Inflammatory macrophage treated with lipopolysaccharide for 4 hours (primary cell): ENCODE measurements at places on chromosomes 2 and 18.

GRCh38 chr2:100107906-100108647 is 34.3 kb downstream of the AFF3 start:
- DNase-seq = no peak

DNA sequence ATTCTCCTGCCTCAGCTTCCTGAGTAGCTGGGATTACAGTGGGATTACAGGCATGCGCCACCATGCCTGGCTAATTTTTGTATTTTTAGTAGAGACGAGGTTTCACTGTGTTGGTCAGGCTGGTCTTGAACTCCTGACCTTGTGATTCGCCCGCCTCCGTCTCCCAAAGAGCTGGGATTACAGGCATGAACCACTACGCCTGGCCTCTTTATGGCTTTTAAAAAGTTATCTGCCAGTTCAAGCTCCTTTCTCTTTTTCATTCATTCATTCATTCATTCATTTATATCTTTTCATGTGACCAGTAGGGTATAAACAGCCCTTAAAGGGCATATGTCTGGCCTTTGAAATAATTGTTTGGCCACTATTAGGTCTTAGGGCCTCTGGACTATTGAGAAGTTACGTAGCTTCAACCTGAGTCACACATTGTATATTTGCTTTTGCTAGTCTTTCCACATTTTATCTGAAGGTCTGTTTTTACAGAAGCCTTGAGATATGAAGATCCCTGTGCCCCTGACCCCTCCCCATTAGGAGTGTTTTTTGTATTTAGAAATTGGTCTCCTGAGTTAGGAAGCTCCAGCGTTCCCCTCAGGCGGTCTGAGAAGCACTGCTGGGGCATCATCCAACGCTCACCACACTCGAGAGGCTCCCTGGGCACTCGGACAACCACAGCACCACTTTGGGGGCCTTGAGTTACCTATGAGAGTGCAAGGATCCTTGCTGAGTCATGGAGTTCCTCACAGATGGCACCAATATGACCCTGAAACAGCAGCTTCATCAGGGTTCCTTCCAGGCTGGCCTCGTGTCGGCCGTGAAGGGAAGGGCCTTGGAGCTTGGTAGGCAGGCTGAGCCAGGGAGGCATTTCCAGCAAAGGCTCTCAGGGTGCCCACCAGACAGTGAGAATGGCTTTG is 21.8 kb downstream of the FZD5 start:
- DNase-seq = no peak

- no peak for DNase-seq
Measured at GRCh38 chr2:29742656-29743055, 178.7 kb downstream of the ALK start.

GRCh38 chr2:21195326-21195725 is 71.6 kb downstream of the TDRD15 start:
- DNase-seq = no peak

GRCh38 chr2:65232636-65233035 is 5.0 kb downstream of the ACTR2 start:
- peak; percentile 80 for DNase-seq

DNA sequence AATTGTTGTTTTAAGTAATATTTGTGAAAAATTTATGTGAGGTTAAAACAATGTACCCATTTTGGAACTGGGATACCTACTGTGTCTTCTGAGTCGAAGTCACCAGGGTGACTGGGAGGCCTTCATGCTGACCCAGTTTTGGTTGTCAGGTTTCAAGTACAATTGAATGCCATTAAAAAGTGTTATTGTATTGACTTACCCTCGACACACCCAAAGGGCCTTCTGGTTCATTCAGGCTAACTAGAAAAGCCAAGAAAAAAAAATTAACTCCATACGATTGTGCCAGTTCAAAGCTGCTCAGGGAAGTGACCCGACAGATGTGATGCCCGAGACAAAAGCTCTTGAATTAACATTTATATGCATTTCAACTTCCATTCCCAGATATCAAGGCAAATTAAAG is 190.0 kb downstream of the ST6GAL2 start:
- DNase-seq = no peak

DNA sequence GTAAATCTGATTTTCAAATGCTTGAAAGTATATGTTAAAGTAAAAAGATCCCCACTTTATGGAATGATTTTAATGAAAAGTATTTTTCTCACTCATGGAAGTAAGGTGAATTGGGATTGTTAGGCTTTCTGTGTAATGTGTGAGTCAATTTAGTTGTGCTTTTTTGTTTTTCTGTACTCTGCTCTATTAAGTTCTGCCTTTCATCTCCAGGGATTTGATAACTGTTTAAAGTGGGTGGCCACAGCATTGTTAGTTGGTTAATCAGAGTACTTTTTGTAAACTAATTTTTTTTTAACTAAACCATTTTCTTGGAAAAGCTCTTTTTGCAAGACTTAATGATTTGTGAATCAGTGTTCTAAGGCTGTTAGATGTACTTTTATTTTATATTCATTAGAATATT is 76.8 kb downstream of the ABI2 start:
- no peak for DNase-seq

DNA sequence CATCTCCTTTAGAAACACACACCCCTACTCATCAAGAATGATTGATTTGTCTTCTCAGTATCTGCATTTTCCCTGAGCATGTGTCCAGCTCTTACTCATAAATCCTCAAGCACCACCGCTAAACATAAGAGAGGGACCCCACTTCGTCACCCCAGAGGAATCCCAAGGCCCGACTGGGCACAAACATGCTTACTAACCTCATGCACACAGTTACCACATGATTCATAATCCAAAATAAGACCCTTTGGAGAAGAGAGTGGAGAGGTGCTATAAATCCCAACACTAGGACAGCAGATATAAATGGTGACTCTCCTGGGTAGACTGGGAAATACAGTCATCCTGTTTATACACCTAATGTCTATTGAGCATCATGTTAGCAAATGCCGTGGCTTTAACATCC is 843.2 kb upstream of the ID2 start:
- no peak for DNase-seq
